ENCODE measurements at places on chromosomes 7 and 10. TPM values are rescaled to one million over a fixed set of nuclear protein-coding genes. Genes with fewer than 3 reads are reported as not detected.

The FAM204A gene
- 31.3 TPM for total RNA-seq

The FEZF1 gene
- not detected for total RNA-seq

The COL26A1 gene
- 0.38 TPM for total RNA-seq

The ZNF467 gene
- total RNA-seq: 8.3 TPM

The COMTD1 gene
- 67.1 TPM for total RNA-seq

The PTPRN2 gene
- 40.7 TPM for total RNA-seq

The LRGUK gene
- 0.88 TPM for total RNA-seq

The BAMBI gene
- total RNA-seq: 3.9 TPM

The ELMO1 gene
- total RNA-seq: 3.1 TPM

The CCDC7 gene
- total RNA-seq: 5.2 TPM

The SPDYE11 gene
- not detected for total RNA-seq

The FAM20C gene
- total RNA-seq: 8.9 TPM

The LRMDA gene
- 10.5 TPM for total RNA-seq

The TMEM26 gene
- not detected for total RNA-seq

The AKR1C3 gene
- 36.1 TPM for total RNA-seq

The FAM24B gene
- 5.0 TPM for total RNA-seq

The CDNF gene
- 5.6 TPM for total RNA-seq

The SPDYE16 gene
- total RNA-seq: not detected

The HOXA1 gene
- not detected for total RNA-seq

The GNGT1 gene
- total RNA-seq: not detected
